ENCODE measurements at places on chromosomes 5 and 9. TPM values are rescaled to one million over a fixed set of nuclear protein-coding genes. Genes with fewer than 3 reads are reported as not detected.
A peak's percentile ranks its signal among the peaks of the same experiment; 100 is the strongest.

DNA sequence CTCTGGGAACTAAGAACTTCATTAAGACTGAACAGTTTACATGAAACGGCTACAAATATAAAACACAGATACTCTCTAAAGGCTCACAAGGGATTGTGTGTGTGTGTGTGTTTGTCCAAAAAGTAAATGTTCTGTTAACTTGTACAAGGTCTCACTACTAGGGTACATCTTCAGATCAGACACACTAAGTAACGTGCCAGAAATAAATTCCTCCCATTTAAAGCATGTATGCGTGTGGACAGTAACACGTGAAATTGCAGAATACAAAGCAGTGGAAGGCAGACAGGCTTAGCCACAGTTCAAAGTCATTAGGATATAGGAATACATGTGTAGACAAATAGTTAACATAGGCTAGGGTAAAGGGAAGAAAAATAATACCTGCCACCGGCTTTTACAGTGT is 1.8 kb downstream of the BNC2 start:
- DNase-seq = no peak

DNA sequence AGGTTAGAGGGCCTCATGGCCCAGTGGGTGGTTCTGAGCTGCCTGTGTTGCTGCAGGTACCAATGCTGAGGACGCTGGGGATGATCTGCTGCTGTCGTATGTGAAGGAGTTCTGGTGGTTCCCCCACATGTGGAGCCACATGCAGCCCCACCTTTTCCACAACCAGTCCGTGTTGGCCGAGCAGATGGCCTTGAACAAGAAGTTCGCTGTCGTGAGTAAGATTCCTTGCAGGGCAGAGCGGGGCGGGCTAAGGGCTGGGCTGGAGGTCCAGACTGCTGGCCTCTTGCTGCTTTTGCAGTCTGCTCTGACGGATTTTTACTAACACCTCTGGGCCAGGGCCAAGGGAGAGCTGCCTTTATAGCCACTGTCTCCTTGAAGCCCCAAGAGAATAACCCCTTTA is 26.9 kb downstream of the NDST1 start:
- DNase-seq = no peak

- peak; percentile 34 for DNase-seq
Observed at GRCh38 chr5:112036206-112036605, 279.2 kb upstream of the NREP start.

- peak; percentile 28 for DNase-seq
Observed at GRCh38 chr9:70389621-70390266, 24.7 kb downstream of the KLF9 start.

- DNase-seq = no peak
Observed at GRCh38 chr9:76629205-76629990, 134.8 kb upstream of the PCA3 start.

- no peak for DNase-seq
Observed at GRCh38 chr5:34603378-34603777, 52.8 kb upstream of the RAI14 start.

GRCh38 chr9:21919377-21920362 is 74.5 kb downstream of the CDKN2A start:
- peak; percentile 46 for DNase-seq

GRCh38 chr9:117224695-117225094 is 190.2 kb downstream of the ASTN2 start:
- no peak for DNase-seq

GRCh38 chr5:145825751-145826180 is 9.4 kb downstream of the PRELID2 start:
- peak; percentile 44 for DNase-seq

DNA sequence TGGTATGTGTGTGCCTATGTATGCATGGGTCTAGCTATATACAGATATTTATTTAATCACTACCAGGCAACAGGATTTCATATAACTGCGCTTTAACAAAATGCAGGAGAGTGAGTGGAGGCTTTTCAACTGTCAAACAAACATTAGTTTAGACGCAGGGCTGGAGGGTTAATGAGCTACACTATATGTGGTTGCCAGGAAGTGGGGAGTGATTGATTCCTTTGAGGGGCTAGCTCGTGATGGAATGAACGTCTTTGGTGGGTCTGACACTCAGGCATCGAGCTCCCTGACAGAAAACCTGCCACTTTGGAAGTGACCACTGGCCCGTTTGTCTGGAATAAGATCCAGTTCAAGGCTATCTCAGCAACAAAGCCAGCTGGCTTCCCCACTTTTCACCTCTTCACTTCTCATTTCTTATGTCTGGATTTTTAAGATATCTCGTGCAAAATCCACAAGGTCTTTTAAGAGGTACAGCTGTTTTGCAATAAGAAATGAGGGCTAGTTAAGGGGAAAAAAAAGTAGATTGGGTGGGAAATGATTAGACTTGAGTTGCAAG is 78.0 kb downstream of the CFAP77 start:
- no peak for DNase-seq

- no peak for DNase-seq
Observed at GRCh38 chr5:108505608-108506007, 123.7 kb upstream of the FBXL17 start.

DNA sequence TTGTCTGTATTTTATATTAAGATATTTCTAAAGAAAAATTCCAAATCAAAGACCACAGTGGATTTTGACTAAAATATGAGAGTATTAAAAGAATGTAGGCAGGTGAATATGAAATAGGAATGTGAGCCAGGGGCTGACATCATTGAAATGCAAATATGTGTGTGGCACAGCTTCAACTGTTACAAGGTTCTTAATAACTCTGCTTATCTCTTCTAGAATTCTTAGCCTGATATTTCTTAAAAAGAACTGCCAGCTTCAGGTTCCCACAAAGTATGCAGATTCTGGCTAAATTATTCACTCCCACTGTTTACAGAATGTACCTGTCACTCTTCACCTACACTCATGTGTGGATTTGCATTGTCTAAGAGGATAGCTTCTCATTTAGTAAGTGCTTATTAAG is 274.4 kb downstream of the DIRAS2 start:
- DNase-seq = no peak

DNA sequence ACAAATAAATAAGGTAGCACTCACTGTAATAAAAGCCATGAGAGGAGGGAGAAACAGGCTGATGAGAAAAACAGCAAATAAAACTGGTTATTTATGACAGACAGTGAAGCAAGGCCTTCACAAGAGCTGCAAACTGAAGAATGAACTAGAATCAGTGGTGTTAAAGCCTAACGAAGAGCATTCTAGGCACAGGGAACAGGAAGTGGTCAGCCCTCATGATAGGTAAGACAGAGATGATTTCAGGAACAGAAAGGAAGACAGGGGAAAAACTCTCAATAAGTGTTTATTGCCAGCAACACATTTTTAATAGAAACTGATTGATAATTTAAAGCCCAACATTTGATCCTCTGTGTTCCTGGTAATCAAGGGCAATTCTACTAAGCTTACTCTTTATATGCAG is 124.5 kb downstream of the EDIL3 start:
- DNase-seq = no peak

- DNase-seq = peak; percentile 24
Observed at GRCh38 chr9:105401651-105402050, 46.2 kb upstream of the FSD1L start.

DNA sequence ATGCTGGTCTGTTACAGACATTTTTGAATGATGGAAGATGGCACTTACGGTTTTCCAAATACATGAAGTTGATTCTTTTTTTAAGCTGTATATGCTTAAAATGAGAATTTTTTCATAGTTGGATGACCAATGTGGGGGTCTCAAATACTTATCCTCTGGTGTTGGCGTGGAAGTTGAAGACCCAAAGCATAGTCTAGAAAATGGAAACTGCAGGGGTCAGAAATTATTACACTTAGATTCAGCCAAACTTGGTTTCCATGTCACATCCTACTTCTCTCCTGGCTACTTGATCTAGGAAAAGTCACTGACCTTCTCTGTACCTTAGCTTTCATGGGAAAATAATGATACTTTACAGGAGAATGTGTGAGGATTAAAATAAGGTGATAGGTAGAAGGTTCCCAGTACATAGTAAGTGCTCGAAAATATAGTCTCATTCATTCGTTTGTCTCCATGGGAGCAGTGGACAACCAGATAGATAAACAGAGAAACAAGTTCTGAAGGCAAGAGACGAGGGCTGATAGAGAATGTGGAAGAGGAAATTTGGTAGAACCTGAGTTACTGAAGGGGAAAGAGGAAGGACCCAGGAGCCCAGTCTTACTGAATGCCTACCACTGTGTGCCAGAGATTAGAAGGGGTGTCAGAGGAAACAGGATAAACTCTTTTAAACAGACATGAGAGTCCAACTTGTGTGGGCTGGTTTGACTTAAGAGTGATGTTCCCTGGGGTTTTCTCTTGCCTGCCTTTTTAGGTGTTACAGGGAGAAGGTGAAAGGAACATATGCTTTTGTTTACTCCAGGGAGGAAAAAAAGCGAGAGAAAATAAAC is 560.3 kb upstream of the KLF4 start:
- DNase-seq = no peak

GRCh38 chr5:134450374-134450773 is 38.7 kb upstream of the CDKN2AIPNL start:
- DNase-seq = no peak

DNA sequence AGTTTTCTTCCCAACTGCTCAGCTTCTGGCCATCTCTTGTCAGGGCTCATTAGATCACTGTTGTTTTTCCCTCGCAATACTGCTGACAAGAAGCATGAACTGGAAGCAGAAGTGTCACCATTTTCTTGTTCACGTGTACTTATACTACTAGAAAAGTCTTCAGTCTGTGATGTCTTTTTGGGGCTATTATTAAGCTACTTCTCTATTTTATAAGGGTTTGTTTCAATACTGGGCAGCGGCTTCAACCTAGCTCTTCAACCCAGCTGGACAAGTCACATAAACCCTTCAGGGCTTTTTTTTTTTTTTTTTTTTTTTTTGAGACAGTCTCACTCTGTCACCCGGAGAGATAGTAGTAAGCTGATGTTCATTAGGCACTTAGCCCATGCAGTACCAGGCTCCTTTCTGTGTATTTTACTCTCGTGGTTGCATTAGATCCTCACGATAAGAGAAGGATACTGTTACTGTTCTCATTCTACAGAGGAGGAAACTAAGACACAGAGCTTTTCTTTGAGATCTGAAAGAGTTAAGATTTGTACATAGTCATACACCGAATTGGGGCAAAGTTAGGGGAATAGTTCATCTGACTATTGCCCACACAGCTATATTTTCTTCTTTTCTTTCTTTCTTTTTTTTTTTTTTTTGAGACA is 20.5 kb downstream of the RAPGEF1 start:
- DNase-seq = no peak

DNA sequence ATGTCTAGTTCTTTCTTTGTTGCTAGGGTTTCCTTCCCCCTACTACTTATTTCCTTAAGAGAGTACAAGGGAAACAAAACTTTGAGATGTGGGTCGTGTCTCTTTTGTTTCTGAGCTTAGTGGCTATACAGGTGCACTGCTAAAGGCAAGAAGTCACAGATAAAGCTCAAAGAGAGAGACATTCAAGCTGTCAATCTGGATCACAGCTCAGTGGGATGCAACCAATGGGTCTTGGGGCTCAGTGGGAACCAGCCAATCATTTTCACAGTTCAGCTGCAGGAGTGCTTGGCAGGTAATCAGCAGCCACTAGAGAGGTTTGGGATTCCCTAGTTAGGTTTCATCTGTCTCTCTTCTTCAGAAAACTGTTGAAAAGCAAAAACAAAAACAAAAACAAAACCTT is 135.4 kb upstream of the SGCD start:
- DNase-seq = no peak

The ADRB2 gene
- total RNA-seq = 3.2 TPM

The LRRC19 gene
- total RNA-seq = not detected
